ENCODE measurements at places on chromosomes 3 and 15.

DNA sequence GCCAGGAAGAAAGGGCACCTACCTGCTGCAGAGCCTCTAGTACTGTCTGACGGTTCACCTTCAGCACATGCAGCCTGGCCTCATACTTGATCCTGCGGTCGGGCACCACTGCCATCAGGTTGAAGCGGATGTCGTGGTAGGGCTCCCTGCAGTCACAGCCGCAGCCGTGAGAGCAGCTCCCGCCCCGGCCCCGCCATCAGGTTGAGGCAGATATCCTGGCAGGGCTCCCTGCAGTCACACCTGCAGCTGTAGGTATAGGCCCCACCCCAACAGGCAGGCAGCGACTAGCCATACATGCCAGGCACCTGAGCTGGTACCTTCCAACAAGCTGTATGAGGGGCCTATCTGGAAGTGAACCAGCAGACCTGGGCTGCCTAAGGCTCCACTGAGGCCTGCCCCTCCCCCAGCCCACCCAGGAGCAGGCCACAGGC, 38.7 kb downstream of the SEMA3G start:
- DNase-seq = no peak

DNA sequence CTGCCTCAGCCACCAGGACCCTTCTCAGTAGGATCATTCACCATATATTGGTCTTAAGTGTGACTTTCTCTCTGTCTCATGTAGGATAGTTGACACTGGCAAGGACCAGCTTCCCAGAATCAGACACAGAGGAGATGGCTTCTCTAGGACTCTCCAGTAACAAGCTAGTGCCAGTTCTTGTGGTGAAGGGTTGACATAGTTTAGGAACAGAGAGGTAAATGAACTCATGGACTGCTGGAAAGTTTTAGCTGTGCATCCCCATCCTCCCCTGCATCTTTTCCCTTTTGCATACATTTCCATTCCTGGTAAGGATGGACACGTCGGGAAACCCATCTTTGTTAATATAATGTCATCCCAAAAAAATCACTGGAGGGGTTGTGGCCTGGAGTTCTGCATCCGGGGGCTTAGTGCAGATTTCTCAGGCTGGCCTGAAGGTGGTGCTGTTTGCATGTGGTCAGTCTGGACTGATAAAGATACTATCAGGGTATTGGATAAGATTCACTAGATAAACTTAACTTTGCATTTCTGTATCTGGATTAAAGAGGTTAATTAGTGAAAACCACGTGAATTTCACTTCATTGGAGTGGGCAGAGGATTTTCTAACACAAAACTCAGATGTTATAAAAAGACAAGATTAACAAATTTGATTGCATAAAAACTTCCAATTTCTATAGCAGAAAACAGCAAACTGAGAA, 110.8 kb downstream of the TBC1D2B start:
- DNase-seq = peak; percentile 20

DNA sequence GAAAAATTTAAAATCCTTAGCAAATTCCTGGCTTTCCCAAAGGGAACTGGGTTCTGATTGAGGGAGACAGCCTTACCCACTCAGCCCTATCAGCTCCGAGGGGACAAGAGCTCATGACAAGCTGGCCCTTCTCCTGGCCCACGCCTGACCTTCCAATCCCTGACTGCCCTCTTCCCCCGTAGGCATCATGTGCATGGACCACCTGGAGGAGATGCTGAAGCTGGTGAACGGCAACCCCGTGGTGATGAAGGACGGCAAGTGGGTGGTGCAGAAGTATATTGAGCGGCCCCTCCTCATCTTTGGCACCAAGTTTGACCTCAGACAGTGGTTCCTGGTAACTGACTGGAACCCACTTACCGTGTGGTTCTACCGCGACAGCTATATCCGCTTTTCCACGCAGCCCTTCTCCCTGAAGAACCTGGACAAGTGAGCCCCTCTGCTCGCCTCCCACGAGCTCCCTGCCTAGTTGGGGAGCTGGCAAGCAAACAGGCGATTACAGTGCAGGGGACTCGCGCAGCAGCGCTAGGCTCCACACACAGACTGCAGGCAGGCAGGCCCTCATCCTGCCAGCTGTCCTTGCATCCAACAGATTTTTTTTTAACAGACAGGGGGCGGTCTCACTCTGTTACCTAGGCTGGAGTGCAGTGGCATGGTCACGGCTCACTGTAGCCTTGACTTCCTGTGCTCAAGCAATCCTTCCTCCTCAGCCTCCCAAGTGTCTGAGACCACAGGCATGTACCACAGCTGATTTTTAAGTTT, 16.8 kb downstream of the RPUSD3 start:
- no peak for DNase-seq

DNA sequence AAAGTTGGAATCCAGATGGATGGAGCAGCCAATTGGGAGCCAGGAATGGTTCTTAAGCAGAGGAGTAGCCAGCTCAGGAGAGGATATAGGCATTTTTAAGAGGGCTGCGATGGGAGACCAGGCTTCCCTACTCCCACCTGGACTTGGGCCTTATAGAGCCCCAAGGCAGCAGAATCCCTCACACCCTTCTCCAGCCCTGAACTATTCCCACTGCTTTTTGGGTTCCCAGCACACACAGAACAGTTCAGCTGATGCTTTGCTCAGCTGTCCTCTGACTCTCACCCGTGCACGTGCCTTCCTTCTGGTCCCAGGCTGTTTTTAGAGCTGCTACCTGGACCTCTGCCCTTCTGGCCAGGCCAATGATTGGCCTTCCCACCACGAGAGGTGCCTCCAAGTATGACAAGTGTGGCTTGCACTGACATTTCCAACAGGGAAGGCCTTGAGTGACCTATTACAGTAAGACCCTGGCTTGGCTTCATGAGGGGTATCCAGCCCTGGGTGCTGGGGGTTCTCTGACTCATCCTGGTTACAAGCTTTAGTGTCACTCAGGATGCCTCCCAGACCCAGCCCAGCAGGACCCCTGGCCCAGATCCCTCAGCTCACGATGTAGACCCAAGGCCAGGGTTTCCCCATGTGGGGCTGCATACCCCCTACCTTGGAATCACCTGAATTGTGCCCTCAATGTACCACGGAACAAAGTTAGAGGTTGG, 25.2 kb downstream of the NOX5 start:
- DNase-seq = no peak

- no peak for DNase-seq
These were observed 687 bp downstream of the GPR176 start for GRCh38 chr15:39919411-39919747.

DNA sequence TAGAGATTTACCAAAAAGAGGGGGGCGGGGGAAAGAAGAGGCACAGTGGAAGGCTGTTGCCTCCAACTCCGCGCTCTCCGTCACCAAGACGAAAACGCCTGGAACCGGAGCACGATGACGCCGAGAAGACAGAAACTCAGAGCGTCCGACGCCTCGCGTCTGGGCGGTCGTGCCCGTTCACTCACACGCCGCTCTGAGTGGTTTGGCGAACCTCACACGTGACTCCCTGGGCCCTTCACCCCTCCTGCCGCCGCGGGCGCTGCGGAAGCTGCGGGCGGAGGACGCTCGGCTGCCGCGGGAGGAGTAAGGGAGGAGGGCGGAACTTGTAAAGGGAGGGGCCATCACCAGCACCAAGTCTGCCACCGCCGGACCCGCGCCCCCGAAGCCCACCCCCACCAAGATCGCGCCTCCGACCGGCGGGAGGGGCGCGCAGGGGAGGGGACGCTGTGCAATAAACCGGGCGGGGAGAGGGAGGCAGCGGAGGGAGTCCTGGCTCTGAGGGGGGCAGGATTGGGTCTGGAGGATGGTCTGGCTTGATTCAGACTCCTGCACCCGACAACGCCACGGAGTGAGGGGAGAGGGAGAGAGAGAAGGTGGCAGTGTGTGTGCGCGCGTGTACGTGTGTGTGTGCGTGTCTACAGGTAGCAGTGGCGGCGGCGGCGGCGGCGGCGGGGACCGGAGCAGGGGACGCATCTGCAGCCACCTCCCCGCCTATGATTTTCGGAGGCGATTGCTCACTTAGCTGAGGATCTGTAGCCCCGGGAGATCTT, 1.9 kb upstream of the NLGN1 start:
- DNase-seq = peak; percentile 93

DNA sequence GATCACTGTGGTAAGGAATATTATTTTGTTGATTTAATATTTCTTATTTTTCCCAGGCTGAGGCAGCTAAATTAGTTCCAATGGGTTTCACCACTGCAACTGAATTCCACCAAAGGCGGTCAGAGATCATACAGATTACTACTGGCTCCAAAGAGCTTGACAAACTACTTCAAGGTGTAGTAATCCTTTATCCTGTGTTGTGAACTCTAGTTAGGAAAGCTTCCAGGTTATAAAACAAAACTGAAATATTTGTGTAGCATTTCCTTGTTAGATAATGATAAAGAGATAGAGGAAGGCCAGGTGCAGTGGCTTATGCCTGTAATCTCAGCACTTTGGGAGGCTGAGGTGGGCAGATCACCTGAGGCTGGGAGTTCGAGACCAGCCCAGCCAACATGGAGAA, 11.1 kb downstream of the RAD51 start:
- no peak for DNase-seq

- no peak for DNase-seq
These were observed 423.4 kb upstream of the UBE2E2 start for GRCh38 chr3:22779737-22780136.

Data from NCI-H345 (cell line).